Cerebellum (tissue), 4 donors: ENCODE measurements at places on chromosomes 12 and 14.

- no peak for DNase-seq
Observed at GRCh38 chr12:66055837-66056319, 74.7 kb downstream of the LLPH start.

GRCh38 chr14:23310546-23310945 is 3.9 kb downstream of the BCL2L2 start:
- no peak for DNase-seq

- no peak for DNase-seq
Observed at GRCh38 chr12:40101747-40102146, 4.1 kb downstream of the SLC2A13 start.

DNA sequence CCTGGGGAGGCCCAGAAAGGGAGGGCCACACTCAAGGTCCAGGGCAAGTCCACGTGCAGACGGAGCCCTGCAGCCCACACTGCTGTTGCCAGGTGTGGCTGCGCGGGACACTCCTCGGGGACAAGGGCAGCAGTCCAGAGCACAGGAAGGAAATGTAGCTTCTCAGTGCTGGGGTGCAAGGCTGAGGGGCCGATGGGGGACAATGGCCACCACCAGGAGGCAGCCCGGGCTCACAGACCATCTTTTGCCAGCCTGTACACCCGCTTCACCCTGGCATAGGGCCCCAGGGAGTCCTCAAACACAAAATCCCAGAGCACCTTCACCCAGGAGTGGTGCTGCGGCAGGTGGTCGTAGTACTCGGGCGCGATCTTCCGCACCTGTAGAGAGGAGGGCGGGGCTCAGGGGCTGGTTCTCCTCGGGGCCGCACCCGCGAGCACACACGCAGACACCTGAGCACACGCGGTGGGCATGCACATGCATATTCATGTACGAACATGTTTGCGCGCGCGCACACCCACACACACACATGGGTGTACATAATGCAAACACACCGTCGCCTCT is 12.8 kb downstream of the DEGS2 start:
- no peak for DNase-seq

DNA sequence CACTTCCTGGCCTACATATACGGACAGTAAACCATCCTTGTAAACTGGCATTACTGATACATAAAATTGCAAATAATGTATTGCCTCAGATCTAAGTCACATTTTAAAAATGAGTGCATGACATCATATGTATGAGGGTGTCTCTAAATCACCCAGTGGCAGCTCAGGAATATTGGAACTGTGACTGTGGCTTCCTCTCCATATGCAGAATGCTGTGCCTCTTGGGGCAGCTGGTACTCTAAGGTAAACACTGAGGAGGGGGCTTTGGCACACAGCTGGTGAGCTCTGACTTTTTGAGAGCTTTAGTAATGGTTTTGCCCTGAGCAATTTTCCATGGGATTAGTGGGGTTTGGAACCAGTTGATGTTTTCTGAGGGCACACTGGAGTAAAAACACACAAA is 263.7 kb downstream of the BMP4 start:
- no peak for DNase-seq

GRCh38 chr12:121468499-121468801 is 68.5 kb downstream of the RNF34 start:
- DNase-seq = peak; percentile 65

DNA sequence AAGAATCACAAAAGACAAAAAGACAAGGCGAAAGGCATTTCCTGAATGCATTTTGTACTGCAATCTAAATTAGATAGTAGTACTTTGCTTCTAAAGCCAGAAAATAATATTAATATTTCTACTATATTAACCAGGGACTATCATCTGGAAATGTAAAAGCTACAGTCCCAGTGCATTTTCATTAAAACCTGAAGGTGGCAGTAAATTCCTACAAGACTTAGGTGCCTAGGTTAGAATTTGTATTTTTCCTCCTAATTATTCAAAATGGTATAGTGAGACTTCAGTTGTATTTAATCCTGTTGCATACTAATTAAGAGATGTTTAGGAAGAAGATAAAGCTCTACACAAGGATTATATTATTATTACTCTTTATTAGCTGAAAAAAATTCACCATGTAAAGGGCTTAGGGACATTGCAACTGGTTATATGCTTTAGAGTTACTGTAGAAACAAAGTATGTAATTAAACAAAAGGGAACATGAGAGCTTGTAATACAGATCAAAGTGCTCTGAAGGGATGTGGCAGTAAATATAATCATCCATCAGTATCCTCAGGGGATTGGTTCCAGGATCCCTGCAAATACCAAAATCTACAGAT is 53.6 kb downstream of the BRMS1L start:
- no peak for DNase-seq
